Stimulated activated CD8-positive, alpha-beta memory T cell treated with anti-CD3 and anti-CD28 coated beads, Interleukin-7, amount 100 ng/mL, for 1 hour (primary cell): ENCODE measurements at places on chromosomes 7 and 10.

DNA sequence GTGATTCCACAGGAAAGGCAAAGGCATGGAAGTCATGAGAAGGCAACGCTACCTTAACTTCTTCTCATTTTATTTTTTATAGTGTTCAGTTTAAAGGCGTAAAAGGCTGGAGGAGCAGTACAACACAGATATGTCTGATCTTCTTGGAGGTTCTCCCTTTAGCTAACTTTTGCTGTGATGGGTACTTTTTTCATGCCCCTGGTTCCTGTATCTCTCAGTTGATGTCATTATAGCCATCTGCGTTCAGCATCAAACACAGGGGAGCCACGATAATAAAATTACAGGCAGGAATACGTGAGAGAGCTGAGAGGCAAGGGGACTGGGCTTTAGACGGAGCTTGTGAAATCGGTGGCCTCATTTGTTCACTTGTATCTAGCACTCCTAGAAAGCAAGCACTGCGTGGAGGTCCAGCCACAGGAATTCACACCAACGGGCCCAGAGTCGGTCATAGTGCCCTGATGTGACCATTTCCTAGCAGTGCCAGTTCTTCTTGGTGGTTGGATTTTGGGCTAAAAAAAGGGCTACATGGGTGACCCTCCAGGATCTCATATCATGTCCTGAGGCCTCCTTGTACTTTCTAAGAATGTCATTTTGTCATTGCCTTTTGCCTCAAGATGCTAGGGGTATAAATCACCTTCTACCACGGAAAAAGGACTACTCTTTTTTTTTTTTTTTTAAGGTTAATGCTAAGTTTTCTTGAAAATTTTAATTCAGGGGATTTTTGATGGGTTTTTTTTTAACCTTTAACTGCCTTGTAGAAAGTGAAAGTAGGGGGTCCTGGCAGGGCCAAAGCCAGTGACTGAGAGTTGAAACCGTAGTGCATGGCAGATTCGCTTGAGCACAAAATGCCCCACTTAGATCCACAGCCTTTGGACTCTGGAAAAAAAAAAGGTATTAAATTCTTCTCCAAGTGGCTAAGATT lies 191.5 kb downstream of the CELF2 start:
- no peak for DNase-seq

GRCh38 chr10:30829901-30830300 lies 200.3 kb upstream of the LYZL2 start:
- DNase-seq = no peak

DNA sequence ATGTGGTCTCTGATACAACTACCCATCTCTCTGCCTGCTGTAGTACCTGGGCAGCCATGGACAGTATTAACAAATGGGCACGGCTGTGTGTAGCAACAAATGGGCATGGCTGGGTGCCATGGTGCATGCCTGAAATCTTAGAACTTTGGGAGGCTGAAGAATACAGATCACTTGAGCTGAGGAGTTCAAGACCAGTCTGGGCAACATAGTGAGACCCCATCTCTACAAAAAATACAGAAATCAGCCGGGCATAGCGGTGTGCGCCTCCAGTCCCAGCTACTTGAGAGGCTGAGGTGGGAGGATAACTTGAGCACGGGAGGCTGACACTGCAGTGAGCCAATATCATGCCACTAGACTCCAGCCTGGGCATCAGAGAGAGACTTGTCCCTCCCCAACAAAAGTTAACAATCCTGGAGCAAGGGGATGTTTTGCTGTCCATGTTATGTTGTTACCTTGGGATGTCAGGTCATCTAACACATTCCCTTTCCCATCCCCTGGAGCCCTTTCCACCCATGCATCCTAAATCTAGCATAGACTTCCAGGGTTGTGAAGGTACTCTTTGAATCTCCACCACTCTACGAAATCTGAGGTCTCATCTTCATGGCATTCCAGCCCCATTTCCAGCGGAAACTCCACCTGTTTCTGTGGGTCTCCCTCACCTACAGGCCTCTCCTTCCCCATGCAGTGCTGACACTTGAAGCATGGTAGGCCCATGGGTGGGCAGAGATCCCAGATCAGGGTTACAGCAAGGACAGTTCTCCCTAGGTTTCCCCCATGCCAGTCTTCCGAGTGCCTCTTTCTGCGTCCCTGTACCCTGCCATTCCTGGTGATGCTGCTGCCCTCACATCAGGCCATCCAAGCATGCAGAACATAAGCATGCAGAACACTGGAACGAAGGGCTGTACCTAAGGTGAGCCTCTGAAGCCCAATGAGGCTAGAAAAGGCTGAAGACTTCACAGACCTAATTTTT lies 13.1 kb downstream of the FXYD4 start:
- DNase-seq = no peak

DNA sequence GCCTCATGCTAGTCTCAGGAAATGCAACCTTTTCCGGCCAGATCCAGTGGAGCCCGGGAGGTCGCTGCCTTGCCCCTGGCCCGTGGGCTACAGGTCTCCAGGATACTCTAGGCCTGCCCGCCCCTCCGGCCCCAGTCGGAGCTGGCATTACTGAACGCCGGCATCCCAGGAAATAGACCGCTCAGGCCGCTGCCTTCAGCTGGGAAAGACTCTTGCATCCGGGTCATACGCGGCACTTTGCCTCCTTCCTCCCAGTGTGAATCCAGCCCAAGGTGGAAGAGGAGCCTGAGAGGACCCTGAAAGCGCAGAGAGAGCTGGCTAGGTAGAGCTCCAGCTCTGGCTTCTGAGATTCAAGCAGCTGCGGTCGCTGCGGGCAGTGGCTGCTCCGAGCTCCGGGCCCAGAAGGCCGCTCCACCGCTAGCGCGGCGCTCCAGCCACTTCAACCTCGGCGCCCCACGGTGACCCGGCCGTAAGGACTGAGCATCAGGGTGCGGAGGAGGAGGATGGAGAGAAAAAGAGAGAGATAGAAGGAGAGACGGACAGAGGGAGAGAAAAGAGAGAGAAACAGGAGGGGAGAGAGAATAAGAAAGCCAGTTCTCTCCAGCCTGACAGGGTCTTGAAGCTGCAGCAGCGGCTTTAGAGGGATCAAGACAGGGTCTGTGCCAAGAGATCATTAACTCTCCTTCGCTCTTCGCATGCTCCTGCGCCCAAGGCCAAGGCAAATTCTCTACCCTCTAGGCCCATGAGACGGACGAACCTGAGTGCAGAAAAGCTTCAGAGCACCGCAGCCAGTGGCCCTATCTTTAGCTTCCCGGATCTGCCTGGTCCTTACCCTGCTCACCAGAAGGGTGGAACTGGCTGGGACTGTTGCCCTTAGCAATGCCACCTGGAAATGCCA lies 1.8 kb upstream of the HOXA10 start:
- no peak for DNase-seq

DNA sequence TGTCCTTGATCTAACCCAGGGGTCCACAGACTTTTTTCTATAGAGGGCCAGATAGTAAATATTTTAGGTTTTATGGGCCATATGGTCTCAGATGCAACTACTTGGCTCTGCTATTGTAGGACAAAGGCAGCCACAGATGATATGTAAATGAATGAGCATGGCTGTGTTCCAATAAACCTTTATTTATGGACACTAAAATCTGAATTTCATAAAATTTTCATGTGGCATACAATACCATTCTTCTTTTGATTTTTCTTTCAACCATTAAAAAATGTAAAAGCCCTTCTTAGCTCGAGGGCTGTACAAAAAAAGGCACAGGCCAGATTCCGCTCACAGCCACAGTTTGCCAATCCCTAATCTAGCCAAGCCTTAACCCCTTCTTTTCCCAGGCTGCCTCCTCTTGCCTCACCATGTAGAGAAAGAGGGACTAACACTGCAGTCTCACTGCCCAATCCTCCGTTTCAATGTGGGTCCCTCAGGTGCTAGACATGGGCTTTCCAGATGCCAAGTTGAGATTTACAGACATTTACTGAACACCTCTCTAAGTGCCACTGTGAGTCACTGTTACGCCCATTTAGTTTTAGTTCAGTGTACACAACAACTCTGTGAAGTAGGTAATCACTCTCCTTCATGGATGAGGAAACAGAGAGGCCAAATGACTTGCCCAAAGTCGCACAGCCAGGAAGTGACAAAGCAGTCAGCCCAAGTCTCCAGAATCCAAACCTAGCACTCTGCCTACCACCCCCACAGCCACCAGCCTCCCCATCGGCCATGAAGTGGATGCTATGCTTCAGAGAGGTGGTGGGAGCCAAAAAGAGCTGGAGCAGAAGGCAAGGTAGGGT lies 132.6 kb upstream of the PDLIM1 start:
- DNase-seq = no peak

- no peak for DNase-seq
Measured at GRCh38 chr10:67834375-67834774, 3.6 kb downstream of the DNAJC12 start.

- DNase-seq = no peak
Measured at GRCh38 chr10:76420725-76421124, 989.3 kb downstream of the LRMDA start.

DNA sequence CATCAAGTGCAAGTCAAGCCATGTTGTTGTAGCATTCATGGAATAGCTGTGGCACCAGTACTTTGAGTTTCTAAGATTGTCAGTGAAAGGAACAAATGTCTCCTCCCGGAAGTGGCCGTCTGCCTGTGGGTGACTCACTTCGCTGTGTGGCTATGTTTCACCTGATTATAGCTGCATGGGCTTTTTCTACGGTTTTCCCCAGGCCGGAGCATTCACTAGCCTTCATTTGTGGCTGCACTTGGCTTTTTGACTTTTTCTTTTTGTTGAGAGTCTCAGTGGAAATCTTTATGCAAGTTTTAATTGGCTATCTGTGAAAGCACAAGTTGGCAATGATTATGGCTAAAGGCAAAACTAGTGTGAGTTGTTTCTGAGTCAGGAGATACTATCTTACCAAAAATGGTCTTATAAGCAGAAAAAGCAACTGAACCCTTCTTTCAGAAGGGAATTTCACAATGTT lies 35.0 kb downstream of the SRI start:
- no peak for DNase-seq

GRCh38 chr7:82726038-82726800 lies 282.6 kb upstream of the CACNA2D1 start:
- no peak for DNase-seq

GRCh38 chr7:139646566-139646965 lies 123.1 kb downstream of the CLEC2L start:
- no peak for DNase-seq

DNA sequence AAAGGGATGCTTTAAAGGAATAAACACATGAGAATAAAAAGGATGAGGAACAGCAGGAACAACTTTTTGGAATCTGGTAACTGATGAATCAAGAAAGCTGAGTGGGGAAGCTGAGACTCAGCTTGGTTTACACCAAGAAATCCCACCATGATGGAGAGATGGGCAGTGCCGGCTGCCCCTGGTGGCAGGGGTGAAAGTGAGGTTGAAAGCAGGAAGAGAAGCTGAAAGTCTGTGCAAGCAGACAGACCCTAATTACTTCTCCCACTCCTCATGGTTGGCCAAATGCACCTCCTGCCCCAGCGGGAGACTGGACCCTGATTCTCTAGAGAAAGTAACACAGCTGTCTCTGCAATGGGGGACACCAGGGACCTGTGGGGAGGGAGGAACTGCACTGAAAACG lies 57.6 kb upstream of the NANOS1 start:
- no peak for DNase-seq

DNA sequence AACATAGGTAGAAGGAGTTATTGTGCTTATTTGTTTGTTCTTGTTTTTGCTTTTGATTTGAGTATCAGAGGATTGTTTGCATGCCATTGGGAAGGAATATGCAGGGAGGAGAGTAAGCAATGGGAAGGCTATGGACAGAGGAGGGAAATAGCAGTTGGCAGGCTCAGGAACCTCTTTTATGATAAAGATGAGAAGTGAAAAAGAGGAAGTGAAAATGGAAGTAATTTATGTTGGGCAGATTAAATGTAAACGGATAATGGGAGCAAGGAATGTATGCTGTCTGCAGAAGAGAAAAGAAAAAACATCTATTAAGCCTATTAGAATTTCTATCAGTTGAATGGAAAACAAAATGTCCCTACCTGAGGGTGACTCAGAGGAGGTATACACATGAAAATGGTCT lies 90.1 kb upstream of the NPSR1 start:
- no peak for DNase-seq

- no peak for DNase-seq
Measured at GRCh38 chr7:91609525-91609924, 271.0 kb downstream of the MTERF1 start.

- no peak for DNase-seq
Measured at GRCh38 chr10:79098596-79099015, 29.8 kb downstream of the ZMIZ1 start.

DNA sequence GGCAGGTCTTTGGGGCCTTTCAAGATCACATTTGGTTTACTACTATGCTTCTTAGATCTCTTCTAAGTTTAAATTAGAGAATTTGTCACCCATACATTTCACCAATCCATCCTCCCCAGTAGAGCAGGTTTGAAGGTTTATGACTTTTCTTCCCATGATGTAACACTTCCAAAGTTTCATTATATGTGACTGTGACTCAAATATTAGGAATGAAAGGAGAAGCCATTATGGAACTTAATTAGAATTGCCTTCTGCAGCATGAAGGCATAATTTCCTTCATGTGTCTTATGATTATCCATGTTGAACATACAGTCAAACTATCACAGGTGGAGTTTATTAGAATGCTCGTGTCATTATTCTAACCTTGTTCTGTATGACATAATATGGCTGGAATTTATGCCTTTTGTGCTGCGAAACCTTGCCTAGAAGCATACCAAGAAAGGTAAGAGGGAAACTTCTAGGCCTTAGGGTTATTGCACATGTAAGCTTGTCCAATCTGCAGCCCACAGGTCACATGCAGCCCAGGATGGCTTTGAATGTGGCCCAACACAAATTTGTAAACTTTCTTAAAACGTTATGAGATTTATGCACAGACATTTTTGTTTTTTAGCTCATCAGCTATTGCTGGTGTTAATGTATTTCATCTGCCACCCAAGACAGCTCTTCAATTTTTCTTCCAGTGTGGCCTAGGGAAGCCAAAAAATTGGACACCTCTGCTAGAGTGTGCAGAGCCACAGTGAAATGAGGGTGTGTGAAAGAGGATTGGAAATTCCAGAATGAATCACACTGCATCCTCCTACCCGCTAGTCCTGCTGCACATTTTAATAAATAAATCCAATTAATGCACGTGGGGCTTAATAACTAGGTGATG lies 133.6 kb downstream of the TMEM26 start:
- DNase-seq = no peak

DNA sequence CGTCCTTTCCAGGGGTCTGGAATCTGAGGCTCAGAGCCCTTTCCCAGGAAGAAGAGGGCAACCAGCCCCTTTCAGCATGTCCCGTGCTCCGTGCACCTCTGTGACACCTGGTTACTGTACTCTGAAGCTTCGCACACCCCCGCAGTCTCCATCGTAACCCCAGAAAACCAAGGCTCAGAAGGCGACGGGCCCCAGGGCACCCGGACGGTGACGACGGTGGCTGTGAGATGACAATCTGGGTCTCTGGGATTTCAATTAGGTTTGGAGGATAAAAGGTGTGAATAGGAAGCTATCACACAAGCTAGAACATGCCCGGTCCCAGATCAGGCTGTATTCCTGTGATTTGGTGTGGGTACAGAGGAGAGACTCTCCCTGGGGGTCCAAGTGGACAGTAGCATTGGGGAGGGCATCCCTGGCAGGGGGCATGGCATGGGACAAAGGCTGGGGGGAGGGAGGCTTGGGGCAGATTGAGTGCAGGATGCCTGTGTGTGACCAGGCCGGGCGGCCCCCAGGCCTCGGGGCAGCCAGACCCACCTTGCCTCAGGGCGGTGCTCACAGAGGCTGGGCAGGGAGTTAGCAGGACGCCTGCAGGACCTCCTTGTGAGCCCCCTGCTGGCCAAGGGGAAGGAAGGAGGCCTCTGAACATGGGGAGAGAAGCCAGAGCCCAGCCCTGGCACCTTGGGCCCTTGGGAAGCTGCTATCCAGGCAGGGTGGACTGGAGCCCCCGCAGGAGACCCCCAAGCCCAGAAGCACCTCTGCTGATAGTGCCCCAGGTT lies 23.4 kb upstream of the PSMG3 start:
- DNase-seq = no peak

- no peak for DNase-seq
Measured at GRCh38 chr10:63265222-63265617, 132.1 kb downstream of the NRBF2 start.
